ENCODE measurements at places on chromosomes 5 and 9. TPM values are rescaled to one million over a fixed set of nuclear protein-coding genes. Genes with fewer than 3 reads are reported as not detected.

DNA sequence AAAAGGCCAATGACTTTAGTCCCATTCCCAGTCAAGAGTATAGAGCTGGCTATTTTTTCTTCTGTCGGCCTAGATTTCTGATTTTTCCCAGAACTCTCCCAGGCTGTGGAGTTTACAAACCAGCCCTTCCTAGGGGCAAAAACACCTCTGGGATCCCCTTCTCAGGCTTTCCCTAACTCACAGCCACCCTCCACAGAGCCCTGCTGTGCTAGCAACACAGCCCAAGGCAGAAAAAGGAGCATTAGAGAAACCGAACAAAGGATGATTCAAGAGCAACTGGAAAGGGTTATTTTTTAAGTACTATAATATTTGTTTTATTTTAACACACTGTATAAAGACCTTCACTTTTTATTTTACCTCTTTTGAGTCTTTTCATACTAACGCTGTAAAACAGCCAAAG, 234.8 kb downstream of the GLIS3 start:
- DNase-seq, result no peak

The IL3 gene
- total RNA-seq, result not detected

GRCh38 chr5:96079075-96079474, 117.4 kb upstream of the ELL2 start:
- no peak for DNase-seq

GRCh38 chr9:21521448-21521847, 39.3 kb upstream of the IFNE start:
- no peak for DNase-seq

DNA sequence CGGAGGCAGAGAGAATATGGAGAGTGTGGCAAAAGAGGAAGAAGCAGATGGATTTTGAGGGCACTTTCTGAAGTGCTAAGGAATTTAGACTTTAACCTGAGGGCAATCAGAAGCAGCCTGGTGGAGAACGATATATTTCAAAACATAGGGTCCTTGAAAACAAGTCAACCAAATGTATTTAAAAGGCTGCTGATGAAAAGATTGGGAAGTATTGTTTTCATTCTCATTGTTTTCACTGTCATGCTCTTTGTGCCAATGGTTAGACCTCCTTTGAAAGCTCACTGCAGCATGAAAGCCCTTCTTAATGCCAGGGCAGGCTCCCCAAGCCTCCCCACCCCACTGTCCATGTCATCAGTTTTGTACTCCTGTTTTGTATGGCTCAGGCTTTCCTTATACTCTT, 2.5 kb upstream of the GPX3 start:
- DNase-seq, result no peak

All from ovary (tissue), 10 donors.